Stimulated activated CD4-positive, alpha-beta T cell treated with anti-CD3 and anti-CD28 coated beads, Interleukin-1b, Interleukin-23, amount 100 ng/mL, for 48 hours (primary cell): ENCODE measurements at places on chromosomes 3 and 15.

DNA sequence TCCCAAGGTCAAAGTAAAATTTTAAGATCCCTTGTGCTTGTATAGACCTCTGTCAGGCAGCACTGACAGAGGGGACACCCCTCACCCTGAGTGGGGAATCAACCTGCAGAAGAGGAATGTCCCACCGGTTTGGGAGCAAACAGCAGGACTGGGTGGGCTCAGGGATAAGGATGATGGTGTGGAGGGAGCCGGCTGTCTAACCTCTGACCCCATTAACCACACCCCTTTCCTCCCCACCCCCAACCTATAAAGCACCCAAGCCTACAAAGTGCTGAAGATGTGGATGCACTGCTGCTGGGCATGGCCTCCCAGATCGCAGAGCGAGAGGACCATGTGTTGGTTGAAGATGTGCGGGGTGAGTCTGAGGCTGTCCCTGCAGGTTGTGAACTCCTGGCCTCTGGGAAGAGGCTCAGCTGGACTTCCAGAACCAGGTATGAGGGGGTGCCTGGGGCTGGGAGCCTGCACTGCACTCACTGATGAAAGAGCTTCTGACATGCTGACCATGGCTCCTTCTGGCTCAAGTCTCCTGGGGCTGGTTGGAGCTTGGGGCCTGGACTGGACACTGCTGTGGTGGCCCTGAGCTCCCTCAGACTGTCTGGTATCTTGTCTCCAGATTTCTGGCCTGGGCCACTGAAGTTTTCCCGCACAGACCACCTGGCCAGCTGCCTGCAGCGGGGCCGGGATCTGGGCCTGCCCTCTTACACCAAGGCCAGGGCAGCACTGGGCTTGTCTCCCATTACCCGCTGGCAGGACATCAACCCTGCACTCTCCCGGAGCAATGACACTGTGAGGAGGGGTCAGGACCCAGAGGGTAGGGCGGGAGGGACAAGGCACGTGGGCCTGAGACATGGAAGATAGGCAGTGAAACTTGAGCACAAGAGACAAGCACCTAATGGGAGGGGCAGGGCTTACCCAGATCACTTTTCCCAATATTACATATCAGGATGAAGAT lies 9.3 kb downstream of the DUOX1 start:
- no peak for DNase-seq

- no peak for DNase-seq
Observed at GRCh38 chr3:158717576-158717975, 14.7 kb downstream of the RARRES1 start.

GRCh38 chr3:14266361-14266760 lies 87.7 kb downstream of the LSM3 start:
- DNase-seq = no peak

DNA sequence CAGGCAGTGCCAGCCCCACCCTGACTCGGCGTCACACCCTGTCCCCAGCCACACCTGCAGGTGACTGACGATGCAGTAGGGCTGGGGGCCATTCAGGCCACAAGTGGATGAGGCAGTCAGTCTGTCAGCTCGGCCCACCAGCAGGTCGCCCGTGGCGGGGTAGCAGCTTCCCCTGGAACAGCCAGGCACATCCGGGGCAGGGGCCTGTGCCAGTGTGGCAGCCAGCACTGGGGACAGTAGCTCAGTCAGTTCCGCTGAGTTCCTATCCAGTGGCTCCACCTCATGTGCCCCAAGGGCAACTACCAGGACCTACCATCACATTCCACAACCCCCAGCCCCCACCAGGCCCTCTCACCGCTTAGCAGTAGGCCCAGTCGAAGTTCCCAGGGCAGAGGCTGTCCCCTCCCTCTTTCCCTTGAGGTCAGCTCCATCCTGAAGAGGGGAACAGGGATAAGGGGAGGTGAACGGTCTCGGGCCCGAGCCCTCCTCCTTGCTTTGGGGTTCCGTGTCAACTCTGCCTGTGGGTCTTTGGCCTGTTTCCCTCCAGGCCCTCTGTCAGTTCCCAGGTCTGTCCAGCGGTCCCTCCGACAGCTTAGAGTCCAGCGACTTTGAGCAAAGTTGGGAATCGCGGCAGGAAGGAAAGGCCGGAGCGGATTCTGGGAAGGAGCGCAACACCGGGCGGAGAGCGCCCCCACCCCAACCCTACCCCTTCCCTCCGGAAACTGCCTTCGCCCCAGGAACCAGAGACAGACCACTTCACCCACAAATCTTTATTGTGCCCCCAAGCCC lies at the start of gene LAMB2:
Gene LAMB2 (minus strand): TSS at position 614 of the 789 bp plus-strand sequence. CDS start 183 bp downstream, at position 431.
- no peak for DNase-seq

- DNase-seq = no peak
Observed at GRCh38 chr3:69122403-69122802, at the start of gene LMOD3. LMOD3 (minus strand) TSS chr3:69122595; CDS start chr3:69122386, 209 bp downstream.

DNA sequence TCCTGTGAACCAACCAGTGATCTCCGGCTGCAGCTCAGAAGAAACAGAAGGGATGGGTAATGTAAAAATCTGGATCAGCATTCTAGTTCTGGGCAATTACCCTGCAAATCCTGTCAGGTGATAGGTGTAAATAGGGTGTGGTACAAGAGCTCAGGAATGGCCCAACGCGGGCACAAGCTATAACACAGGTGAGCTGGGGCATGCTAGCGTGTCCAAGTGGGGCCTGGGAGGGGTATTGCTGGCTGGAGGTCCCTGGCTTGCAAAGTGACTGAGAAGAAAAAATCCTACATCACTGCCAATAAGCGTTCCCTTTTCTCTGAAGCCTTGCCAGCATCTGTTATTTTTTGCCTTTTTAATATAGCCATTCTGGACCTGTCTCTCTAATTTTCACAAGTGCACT lies 9.7 kb upstream of the CHST2 start:
- DNase-seq = no peak

- DNase-seq = no peak
Observed at GRCh38 chr3:109033000-109033660, 79.5 kb upstream of the GUCA1C start.

- no peak for DNase-seq
Observed at GRCh38 chr3:36305929-36306520, 74.3 kb upstream of the STAC start.

GRCh38 chr15:101187820-101188636 lies 63.8 kb downstream of the CHSY1 start:
- no peak for DNase-seq

GRCh38 chr3:70982700-70983140 lies 600.8 kb downstream of the FOXP1 start:
- DNase-seq = peak; percentile 43

DNA sequence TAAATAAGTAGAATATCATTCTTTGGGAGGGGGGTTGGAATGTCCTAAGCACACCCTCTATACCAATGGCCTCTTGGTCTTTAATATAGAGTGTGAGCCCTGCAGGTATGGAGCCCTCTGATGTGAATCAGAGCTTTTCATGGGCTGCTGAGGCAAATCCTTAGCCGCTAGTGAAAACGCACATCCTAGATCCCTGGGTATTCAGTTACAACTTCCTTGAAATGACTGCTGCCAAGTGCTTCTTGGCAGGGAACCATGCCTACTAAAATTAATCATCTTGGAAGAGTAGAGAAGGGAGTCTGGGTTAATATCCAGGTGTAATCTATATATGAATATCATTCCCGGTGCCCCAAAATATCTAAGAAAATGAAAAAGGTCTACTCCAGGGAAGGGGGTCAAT lies 109.1 kb downstream of the POLQ start:
- DNase-seq = no peak

DNA sequence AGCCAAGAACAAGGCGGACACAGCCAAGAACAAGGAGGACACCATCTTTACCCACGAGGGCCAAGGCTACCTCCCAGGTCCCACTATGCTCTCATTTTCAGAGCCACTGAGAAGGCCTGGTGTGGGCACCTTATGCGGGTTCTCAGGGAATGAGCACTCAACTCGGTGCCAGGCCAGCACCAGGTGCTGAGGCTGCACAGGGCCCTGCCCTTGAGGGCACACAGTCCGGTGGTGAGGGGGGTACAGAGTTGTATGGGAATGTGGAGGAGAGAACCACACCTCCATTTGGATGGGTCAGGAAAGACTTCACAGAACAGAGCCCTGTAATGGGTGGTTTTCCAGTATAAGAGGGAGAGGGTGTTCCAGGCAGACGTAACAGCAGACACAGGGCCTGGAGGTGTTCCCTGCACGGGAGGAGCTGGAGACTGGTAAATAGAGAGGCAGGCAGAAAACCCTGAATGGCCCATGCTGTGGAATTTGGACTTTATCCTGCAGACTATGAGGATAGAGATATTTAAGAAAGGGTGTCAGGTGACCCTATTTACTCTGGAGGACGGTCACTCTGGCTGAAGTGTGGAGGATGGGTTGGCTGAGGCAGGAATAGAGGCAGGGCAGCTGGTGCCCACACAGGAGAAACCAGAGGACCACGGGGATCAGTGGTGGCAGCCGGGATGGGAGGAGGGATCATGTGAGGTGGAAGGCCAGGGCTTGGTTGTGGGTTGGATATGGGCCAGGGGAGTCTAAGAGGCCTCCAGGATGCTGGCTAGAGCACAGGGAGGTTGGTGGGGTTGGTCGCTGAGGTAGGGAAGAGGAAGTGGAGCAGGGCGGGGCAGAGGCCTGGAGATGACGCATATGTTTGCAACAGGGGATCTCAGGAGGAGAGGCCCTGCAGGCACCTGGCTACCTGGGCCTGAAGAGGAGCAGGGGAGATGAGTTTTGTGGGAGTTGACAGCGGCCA lies 34.6 kb downstream of the CRABP1 start:
- no peak for DNase-seq

DNA sequence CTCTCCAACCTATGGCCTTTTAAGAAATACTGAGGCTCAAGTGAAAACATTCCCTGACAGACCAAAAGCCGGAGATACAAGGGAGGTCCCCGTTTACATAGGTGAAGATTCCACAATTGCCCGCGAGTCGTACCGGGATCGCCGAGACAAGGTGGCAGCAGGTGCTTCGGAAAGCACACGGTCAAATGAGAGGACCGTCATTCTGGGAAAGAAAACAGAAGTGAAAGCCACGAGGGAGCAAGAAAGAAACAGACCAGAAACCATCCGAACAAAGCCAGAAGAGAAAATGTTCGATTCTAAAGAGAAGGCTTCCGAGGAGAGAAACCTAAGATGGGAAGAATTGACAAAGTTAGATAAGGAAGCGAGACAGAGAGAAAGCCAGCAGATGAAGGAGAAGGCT lies 24.8 kb downstream of the SYNM start:
- DNase-seq = no peak

- no peak for DNase-seq
Observed at GRCh38 chr15:89754361-89755154, 3.5 kb upstream of the MESP1 start.

DNA sequence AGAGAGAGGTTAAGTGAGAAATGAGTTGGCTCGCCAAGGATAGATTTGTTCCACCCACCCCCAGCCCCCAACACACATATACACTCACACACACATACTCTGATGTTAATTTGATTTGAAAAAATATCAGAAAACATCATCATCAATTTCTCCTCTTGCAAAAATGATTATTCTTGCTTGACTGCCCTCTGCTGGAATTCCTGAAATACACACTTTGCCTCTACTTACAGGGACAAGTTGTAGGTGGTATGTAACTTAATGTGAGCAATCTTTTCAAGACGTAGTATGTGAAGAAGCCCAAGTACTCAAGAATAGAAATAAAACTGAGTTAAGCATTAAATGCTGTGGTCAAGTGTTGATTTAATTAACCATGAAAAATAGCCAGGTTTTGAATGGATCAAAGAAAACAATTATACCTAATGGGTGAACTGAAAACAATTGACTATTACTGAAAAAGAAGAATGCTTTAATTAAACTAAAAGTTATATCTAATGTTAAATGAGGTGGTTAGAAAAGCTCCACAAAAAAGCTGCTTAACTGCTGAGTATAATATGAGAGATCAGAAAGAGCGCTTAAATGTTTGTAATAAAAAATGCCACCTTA lies 46.6 kb upstream of the MDFIC2 start:
- DNase-seq = no peak

DNA sequence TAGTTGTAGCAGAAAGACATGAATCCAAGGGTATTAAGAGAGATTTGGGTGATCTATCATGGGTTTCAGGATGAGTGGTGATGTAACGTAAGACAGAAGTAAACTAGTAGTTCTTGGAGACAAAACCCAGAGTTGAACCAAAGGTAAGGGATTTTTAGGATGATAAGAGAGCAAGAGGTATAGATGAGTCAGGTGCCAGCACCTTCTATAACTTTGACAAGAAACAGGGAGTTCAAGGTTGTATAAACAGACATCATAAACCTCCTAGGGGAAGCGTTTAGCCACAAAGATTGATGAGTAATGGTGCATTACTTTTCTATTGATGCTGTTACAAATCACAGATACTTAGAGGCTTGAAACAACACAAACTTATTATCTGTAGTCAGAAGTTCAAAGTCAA lies 447.3 kb upstream of the ARHGEF26 start:
- DNase-seq = no peak

DNA sequence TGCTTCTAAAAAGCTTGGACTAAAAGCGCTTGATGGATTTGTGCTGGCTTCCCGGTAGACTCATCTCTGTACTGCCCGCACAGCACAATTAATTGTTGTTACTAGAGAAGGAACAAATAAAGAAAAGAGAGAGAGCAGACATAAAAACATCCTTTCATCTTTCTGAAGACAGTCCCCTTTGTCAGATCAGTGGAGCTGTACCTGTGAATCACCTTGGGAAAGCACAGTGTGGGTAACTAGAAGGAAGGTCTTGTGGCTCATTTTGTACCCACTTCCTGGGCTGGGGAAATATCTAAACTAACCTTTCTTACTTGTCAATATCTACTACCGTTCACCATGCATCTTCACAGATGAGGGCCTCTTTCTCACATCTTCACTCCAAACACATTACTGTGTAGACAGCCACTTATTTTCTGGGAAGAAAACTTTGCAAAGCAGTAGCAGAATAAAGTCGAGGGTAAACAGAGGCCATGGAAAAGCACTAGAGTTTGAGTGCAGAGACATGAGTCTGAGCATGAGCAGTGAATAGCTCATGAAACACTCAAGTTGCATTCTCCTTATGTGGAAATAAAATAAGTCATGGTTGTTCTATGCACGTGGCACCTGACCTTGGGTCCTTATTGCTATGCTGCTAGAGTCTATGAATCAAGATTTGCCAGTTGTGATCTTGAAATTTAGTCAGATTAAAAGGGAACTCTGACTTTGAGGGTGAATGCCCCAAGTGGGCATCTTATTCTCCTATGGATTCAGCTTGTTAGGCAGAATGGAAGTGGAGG lies 169.3 kb downstream of the LPP start:
- peak; percentile 54 for DNase-seq

DNA sequence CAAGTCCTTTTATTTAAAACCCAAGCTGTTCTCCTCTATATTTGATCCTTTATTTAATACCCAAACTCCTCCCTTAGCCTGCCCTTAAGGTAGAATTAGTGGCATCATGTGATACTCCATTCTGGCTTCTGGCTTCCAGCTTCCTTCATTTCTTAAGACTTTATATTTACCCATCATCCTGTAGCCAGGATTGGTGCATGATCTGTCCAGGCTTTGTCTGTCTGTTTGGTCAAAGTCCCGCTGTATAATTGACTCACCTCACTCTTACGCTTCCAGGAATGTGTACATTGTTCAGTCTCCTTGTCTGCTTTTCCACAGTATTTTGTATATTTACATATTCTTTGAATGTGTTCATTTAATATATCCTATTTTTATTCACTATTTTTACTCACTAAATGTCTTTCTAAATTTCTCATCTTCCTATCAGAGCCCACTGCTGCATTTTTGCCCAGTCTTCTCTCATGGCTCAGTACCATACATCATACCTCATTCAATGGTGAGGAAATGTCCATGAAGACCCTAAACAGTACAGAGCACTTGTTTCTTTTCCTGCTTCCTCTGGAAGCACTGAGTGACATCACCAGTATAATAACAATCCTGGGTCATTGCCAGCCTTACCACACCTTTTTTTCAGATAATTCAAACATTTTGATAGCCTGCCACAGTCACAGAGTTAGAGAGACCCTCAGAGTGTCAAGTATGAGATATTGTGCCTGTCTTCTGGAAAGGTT lies 31.5 kb downstream of the TMEM108 start:
- no peak for DNase-seq

- DNase-seq = no peak
Observed at GRCh38 chr15:63236272-63236671, 41.1 kb upstream of the APH1B start.
